H7 (cell line): ENCODE measurements at places on chromosomes 5 and 9. TPM values are rescaled to one million over a fixed set of nuclear protein-coding genes. Genes with fewer than 3 reads are reported as not detected.

GRCh38 chr5:66697796-66698564 is 101.8 kb downstream of the MAST4 start:
- DNase-seq: no peak

Gene ECM2
- not detected in 2 replicates for total RNA-seq

GRCh38 chr9:15304632-15305031 is 2.4 kb downstream of the TTC39B start:
- DNase-seq: no peak

Gene SLC6A19
- 0.04 and 0.07 TPM in 2 replicates for total RNA-seq

DNA sequence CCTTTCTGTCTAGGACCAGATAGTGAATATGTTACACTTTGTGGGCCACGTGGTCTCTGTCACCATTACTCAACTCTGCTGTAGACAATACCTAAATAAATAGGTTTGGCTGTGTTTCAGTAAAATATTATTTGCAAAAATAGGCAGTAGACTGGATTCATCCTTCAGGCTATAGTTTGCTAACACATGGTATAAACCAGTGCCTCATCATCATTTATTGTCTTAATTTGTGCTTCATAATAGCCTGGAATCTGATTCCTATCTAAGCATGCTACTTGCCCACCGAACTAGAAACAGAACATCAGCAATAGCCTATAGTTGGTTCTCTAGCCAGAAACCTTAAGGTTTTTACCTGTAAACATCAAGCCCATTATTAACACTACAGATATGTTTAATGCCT is 215.6 kb downstream of the FBXL7 start:
- DNase-seq: no peak

Gene TAF1L
- not detected in 2 replicates for total RNA-seq

Gene PAXX
- 45.7 and 53.2 TPM in 2 replicates for total RNA-seq

DNA sequence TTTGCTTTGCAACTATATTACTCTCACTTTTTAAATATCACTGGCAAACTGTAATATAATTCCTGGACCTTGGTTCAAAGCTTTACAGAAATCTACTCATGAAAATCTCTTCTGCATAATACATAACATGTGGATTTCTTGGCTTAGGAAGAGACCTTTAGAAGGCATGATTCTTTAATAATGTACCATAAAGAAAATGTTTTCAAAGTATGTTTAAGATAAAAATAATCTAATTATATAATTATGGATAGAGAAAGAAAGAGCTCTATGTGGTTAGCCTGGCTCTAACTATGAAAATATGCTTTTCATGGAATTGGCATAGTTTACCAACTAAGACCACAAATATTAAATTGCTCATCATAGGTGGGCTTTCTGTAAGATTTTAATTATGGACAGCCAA is 817.8 kb downstream of the TLE1 start:
- DNase-seq: no peak

DNA sequence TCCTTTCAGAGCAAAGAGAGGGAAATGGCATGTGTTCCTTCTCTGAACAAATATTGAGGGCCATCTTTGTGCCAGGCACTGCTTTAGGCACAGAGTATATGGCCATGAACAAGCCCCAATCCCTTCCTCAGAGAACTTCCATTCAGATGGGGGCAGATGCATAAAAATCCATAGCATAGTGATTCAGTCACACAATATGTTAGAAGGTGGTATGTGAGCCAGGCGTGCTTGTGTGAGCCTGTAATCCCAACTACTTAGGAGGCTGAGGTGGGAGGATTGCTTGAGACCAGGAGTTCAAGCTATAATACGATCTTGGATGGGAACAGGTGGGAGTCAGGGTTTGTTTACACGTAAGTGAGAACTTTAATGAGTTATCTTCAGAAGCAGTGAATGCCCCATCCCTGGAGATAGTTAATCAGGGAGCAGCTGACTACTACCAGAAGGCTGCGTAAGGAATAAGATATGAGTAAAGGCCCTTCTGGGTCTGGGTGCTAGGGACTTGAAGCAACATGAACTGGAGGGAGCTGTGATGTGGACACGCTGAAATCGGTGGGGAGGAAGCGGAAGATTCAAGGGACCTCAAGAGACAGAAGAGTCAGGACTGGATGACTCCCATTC is 27.1 kb downstream of the NANS start:
- no peak for DNase-seq

Gene TXNDC8
- total RNA-seq: not detected in 2 replicates

Gene GRXCR2
- not detected in 2 replicates for total RNA-seq

- no peak for DNase-seq
Observed at GRCh38 chr5:160071916-160072315, 47.3 kb downstream of the PWWP2A start.

DNA sequence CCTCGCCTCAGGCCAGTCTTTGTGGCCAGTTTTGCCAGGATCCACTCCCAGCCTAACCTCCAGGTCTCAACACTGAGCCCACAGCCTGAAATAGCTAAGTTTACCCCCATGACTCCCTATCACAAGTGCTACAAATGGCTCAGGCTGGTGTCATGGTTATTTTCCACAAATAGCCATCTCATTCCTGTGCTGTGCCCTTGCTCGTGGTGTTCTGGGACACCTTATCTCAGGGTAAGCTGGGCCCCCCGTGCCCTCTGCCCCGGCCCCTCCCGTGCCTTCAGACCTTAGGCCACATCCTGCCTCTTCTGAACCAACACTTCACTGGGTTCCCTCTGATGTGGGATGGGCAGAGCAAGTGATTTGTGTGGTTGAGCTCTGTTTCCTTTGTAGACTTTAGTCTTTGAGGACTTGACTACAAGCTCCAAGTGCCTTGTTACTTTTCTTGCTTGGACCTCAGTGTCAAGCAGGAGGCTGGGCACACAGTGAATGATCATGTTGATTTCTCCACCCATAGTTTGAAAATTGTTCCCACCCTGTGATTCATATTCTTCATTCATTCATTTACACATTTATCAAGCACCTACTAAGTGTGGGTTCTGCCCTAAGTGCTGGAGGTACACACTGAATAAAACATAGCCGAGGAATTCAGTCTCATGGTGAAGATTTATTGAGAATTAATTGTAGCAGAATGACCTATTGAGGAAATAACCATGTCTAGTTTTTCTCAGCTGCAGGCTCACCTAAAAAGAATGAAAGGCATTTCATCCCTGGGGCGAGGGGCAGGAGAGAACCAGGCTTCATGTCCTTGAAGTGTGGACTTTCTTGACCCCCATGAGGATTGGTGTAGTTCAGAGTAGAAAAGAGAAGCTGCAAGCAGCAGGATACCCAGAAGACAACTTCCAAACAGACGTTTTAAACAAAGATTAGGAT is 84.5 kb upstream of the CTNNA1 start:
- no peak for DNase-seq
